ENCODE measurements at places on chromosomes 7 and 10.

DNA sequence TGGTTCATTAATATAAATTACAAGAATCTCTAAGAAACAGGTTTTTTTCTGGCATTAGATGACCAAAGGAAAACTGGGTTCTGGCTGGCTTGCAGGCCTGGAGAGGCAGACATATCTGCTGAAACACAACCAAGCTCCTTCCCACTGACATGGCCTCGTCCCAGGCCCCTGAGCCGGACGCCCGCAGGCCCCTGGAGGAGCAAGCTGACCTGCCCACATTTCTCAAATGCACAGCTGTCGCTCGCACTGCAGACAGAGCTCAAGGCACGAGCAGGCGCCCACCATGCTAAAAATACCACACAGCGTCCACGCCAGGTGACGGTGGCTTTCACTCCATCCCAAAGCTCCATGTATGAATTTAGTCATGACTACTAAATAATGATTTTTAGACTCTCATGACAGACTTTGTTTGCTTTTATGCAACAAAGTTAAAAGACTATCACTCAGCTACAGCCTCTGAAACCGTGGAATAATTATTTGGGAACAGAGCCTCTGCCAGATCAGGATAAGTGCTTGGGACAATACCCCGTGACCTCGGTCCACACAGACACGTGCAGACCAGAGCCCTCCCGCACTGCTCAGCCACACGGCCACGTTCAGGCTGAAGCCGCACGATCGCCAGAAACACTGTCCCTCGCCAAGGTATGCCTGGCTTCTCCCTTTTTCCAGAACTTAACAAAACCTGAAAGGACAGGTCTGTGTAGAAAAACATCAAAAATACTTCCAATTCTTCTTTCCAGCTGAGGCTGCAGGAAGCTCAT lies 71.1 kb downstream of the DIP2C start:
- no peak for DNase-seq

DNA sequence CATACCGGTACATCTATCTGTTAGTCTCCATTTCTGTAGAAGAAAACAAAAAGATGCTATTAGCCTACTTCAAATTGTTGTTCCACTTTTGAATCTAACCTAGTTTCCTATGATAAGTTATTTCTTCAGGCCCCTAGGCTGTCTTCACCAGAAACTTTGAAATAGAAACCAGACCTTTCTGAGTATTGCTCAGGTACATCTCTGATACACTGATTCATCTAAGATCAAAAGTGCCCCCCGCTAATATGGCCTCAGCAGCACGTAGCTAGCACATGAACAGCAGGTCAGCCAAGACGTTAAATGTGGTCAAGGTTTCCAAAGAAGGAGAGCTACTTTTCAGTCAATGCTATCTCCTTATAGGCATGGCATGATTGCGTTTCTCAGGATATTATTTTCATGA lies 23.6 kb downstream of the CTAGE6 start:
- no peak for DNase-seq

DNA sequence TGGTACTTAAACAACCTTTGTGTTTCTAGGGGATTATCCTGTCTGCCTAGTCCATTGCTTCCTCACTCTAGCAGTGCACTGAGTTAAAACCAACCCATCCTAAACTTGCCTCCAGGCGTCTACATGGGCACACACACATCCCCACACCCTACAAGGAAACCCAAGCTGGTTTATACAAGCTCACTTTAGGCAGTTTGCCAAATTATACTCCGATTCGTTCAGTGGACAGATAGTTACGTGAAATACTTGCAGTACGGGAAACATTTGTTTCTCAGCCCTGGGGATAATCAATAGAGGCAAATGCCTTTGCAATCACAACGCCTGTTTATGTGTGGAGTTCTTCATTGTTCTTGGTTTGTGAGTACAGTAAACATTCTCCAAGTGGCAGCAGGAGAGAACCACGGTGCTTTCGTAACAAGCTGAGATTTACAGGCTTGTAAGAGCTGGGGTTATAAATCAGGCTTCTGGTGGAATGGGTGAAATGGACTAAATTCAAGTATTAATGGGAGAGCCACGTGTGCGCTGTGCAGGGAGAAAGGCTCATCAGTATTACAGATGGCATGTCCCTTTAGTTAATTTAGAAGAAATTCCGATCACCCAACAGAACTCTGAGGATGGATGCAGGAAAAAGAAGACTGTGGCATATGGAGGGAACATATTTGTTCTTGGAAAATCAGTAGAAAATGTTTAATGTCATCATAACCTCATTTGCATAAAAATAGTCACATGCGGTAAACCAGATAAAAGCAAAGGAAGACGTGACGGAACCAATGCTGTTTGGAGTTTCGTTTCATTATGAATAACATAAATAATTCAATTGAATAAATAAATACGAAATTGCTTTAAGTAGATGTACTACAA lies 217.1 kb downstream of the GALNT17 start:
- DNase-seq, result no peak

- DNase-seq, result no peak
Observed at GRCh38 chr7:41391818-41392217, 311.1 kb downstream of the INHBA start.

- no peak for DNase-seq
Observed at GRCh38 chr7:17832242-17832641, 108.1 kb downstream of the SNX13 start.

GRCh38 chr10:14382022-14382421 lies 51.3 kb upstream of the FRMD4A start:
- no peak for DNase-seq

DNA sequence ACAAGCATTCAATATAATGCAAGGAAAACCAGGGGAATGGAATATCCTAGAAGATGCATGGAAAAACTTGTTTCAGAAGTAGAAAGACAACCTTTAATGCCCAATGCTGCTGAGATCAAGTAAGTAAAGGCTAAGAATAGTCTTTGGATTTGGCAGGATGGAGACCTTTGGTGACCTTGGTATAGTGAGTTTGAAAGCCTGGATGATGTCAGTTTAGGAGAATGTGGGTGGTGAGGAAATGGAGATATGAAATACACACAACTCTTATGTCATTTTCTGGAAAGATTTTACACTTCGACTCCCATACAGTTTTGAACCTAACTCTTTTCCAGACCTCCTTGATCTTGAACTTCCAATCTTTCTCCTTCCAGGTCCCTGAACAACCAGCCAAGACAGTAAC lies 185.7 kb downstream of the TFEC start:
- no peak for DNase-seq

DNA sequence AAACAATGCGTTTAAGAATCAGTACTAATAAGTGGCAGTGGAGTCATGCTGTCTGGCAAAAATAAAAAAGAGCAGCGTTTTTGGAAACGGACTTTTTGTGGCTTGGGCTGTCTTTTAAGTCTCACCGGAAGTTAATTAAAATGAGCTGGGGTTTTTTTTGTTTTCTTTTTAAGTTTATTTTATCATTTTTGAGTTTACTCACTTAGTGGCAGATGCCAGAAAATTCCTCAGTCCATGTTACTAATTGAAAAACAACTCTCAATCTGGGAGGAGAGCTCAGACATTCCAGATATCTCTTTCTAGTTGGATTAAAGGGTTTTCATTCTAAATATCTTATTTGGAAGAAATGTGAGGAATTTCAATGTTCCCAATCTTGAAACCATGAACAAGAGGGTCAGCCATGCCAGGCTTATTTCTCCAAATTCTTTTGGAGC lies 133.8 kb upstream of the AGR3 start:
- DNase-seq, result no peak

- no peak for DNase-seq
Observed at GRCh38 chr7:771234-772004, 44.3 kb upstream of the PRKAR1B start.

GRCh38 chr7:54469740-54470139 lies 72.4 kb upstream of the VSTM2A start:
- no peak for DNase-seq

DNA sequence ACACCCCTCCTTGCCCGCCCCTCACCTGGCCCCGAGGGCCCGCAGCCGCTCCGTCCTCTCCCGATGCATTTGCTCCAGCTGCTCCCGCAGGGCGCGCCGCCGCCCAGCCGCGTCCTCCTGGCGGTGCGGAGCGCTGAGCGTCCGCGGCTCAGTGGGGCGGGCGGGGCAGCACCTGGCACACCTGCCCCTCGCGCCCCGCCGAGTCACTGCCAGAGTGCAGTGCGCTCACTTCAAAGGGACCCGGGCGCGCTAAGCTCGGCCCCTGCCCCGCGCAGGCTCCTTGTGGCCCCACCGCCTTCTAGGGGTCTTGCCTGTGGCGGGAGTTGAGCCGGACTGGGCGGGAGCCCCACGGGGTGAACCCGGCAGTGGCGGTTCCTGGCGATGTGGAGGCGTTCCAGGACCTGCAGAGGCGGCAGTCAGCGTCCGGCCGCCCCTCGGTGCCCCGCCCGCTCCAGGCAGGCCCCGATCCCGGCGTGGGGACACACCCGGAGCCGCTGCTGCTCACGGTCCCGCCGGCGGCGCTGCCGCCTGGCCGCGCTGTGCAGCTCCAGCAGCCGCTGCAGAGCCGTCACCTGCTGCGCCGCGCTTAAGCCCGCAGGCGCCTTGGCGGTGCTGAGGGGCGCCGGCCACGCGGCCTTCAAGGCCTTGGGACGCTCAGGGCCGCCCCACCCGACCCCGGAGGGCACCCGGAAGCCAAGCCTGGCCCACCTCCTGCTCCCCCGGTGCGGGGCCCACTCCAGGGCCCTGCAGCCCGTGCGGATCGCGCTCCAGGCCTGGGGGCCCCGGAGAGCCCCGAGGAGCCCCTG lies 6.7 kb downstream of the ATP6V1F start:
- no peak for DNase-seq

DNA sequence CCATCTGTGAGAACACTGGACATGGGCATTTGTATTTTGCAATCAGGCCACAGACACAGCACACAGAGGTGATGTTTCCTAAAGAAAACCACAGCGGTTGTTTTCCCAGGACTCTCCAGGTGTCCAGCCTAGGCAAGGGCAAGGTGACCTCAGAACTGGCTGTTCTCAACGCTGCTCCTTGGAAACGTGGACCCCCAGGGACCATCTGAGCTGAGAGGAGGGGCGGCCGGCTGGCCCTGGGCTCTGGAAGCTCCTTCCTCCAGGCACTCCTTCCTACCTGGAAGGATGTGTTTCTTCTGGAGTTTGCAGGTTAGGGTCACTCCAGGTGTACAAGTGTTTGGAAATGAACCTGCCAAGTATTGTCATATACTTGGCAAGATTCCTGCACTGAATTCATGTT lies 103.1 kb downstream of the ADARB2 start:
- no peak for DNase-seq

- DNase-seq, result no peak
Observed at GRCh38 chr10:77027576-77027975, 610.0 kb downstream of the KCNMA1 start.

DNA sequence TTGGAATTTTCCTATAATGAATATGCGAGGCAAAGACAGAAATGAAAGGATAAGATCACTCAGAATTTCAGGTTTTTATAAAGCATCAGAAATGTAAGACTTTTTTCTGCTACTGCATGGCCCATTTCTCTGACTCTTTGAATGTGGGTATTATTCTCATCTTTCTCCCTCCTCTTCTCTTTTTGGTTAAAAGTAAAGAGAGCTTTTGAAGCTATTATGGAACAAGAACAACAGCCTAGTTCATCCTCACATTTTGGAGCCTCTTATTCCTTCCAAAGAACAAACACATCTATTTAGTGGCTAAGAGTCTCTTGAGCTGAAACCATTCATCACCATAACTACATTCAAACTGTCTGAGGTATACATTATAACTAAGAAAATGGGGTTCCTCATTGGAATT lies 19.4 kb upstream of the ATRNL1 start:
- DNase-seq, result no peak

DNA sequence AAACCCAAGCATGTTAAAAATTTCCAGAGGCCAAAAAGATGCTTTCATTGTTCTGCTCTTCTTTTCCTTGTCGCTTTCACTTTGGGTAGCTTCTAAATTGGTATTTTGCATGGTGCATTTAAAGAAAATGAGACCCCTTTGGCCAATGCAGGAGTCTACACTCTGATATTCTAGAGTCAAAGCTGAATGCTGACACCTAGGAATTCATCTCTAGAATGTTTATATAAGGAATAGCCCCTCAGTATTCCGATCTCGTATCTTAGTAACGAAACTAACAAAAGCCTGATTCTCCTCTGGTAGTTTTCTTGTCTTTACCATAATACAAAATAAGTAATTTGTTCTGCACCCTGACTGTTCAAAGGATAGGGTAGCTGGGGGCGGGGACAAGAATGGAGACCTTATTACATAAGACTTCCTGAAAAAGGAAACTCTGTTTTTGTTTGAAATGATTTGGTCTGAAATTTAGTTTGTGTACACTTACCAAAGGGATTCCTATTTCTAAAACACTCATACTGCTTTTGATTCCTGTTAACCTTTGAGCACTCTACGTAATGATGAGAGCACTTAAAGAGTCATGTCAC lies 17.1 kb downstream of the IKZF1 start:
- DNase-seq, result no peak

DNA sequence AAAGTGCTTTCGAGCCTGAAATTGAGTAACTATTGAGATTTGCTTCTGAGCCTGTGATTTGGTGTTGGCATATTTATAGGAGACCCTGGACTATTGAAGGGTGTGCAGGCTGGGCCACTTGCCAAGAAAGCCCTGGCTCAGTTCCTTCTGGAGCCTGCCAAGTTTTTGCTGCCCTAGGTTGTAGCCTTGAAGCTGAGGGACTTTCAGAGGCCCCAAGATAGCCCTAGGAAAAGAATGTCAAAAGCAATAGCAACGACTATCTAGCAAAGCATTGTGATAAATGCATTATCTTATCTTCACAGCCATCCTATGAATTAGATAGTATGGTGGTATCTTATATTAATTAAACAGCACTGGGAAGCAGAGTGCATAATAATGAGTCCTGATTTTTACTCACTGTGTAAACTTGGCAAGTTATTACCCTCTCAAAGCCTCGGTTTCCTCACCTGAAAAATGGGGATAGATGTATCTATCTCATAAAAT lies 473.7 kb upstream of the PODXL start:
- no peak for DNase-seq

GRCh38 chr7:3092468-3092867 lies 48.8 kb upstream of the CARD11 start:
- DNase-seq, result no peak

GRCh38 chr10:43226851-43227845 lies 39.7 kb downstream of the RASGEF1A start:
- DNase-seq, result no peak

GRCh38 chr7:131896165-131896863 lies 339.9 kb upstream of the PODXL start:
- no peak for DNase-seq

GRCh38 chr10:47336387-47337134 lies 11.6 kb upstream of the RBP3 start:
- DNase-seq, result no peak

- DNase-seq, result no peak
Observed at GRCh38 chr7:2537981-2538851, 17.1 kb downstream of the BRAT1 start.

DNA sequence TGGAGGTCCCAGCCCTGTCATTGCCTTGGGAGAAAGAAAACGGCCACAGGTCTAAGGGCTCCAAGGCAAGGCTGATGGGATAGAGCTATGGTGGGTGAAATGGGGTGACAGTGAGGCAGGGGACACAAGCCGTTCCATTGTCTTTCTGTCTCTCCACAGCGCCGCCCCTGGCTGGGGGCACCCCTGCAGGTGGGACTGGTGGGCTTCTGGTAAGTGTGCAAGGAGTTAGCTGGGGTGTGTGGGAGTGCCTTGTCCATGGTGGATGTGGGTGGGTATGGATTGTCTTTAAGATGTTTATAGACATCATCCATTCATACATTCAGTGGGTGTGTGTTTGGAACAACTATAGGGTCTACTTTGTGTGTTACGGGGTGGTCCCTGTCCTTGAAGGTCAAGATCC lies 7.5 kb downstream of the SFXN3 start:
- no peak for DNase-seq

Measured in esophagus squamous epithelium (tissue), 5 donors.